ENCODE measurements at places on chromosomes 12 and 14. TPM values are rescaled to one million over a fixed set of nuclear protein-coding genes. Genes with fewer than 3 reads are reported as not detected.

The CCDC175 gene
- polyA plus RNA-seq: not detected

The CPM gene
- polyA plus RNA-seq: 23.8 TPM

The CPNE6 gene
- polyA plus RNA-seq: 0.55 TPM

The NXPH4 gene
- polyA plus RNA-seq: 0.13 TPM

The A2M gene
- 125 TPM for polyA plus RNA-seq

The RNASE7 gene
- not detected for polyA plus RNA-seq

The KRT75 gene
- not detected for polyA plus RNA-seq

The TSPAN11 gene
- 0.84 TPM for polyA plus RNA-seq

The HSPA2 gene
- polyA plus RNA-seq: 8.4 TPM

The CFAP251 gene
- 5.5 TPM for polyA plus RNA-seq

The RASSF8 gene
- polyA plus RNA-seq: 28.2 TPM

Measured in ovary (tissue), 10 donors.